ENCODE measurements at places on chromosomes 11 and 22.

DNA sequence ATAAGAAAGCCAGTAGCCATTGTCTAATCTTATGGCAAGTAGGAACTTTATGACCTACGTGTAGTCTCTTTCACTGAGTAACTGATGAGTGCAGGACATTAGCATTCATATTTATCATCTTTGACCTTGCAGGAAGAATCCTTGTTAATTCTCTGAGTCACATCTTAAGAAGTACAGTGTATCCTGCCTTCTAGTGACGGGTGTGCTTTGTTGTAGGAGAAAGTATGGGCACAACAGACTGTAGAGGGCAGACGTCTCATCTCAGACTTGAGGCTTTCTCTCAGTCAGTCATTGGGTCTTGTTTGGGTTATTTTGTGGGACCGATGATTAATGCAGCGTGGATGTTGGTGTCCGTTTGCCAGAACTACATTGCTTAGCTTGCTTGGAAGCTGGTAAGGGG, 6.8 kb downstream of the RNF214 start:
- DNase-seq = peak; percentile 21

GRCh38 chr11:102518296-102519094, 12.1 kb downstream of the MMP7 start:
- DNase-seq = no peak

DNA sequence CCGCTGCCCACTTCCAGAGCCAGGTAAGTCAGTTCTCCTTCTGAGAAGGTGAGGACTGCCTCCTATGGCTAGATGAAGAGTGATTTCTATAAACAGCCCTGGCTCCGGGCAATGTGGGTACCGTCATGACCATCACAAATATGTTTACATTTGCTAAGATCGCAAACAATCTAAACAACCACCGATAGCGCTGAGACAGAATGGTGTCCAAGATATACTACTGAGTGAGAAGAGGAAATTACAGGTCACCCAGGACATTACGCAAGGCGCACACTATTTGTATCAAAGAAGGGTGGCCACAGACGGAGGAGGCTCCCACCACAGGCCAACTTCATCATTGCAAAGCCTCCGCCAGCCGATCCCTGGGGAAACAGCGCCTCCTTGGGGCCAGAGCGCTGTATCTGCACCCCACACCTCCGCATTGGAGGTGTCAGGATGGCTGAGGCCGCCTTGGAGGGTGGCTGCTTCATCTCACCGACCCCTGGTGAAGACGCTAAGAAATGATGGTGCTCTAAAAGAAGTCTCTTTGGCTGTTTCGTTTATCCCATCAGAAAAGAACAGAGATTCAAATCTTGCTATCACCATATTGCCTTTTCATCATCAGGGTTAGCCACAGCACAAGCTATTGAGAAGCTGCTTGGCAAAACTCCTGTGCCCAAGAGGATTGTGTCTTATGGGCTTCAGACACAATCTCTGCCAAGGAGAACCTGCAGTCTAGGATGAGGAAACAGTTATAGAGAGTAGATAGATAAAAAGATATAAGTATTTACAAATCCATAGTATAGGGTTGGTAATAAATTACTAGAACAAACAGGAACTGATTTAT, 12.3 kb upstream of the ASRGL1 start:
- DNase-seq = peak; percentile 85

- no peak for DNase-seq
Measured at GRCh38 chr11:11513422-11513821, 108.4 kb downstream of the GALNT18 start.

DNA sequence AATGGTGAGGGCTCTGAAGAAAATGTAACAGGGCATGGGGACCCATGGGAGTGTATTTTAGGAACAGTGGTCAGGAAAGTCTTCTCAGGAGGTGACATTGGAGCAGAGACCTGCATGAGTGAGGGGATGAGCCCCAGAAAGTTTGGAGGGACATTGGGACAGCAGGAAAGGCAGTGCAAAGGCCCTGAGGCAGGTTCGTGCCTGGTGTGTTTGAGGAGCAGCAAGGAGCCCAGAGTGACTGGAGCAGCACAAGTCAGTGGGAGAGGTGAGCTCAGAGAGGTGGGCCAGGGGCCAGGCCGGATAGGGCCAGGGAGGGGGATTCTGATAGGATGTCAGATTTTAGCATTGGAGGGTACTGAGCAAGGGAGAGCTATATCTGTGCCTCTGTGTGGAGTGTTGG, 80.0 kb upstream of the CRYBB3 start:
- no peak for DNase-seq

DNA sequence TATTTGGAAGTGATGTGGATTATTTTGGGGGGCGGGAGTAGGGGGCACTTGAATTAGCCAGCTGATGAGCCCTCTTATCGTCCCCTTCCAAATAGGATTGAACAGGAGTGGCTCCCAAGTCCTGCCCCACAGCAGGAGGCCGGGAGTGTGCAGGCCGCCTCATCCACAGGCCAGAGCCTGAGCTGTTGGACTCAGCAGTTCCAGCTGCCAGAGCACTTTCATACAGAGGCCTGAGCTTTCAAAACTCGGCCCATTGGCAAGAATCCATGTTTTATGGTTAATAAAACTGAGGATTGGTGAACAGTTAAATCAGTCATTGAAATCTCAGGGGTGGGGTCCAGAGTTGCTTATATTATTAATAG, 9.6 kb downstream of the FAM118A start:
- no peak for DNase-seq

GRCh38 chr11:66701432-66702240, 23.9 kb upstream of the RBM4B start:
- DNase-seq = no peak

DNA sequence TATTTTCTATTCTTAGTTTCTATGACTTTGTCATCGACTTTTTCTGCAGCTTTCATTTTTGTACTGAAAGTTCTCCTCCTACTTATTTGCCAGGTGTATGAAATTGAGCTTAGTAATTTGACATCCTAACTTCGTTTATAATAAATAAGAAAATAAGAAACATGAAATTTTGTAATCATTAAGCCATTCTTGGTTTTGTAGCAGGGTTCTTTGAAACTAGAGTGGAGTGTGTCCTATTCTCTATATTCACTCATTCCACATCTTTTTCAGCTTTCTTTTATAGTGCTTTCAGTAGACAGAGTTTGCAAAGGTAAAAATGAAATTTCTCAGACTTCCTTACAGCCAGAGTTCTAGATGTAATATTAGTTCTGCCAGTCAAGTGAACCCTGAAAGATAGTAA, 47.8 kb downstream of the FANCF start:
- no peak for DNase-seq

- DNase-seq = peak; percentile 11
Measured at GRCh38 chr11:83521647-83522596, 235.8 kb upstream of the CCDC90B start.

- DNase-seq = no peak
Measured at GRCh38 chr11:16999116-16999515, 15.1 kb downstream of the PLEKHA7 start.

Data from Kasumi-1 (cell line).